ENCODE measurements at places on chromosomes 16 and 17.

DNA sequence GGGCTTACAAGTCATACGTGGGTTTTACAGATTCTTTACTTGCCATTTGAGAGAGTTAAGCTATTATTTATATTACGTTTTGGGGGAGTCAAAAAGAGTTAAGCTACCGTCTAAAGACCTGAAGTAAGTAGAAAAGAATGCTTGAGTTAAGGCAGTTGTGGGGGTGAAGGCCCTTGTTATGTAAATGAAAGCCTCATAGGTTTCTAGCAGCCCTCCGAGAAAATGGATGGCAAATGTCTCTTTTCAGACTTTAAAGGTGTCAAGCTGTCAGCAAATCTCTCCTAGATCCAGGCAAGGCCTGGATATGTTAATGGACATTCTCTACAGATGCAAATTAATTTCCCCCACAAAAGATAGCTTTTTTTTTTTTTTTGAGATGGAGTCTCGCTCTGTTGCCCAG is 7.2 kb upstream of the EIF4A3 start:
- no peak for DNase-seq

GRCh38 chr17:79114458-79115301 is 40.1 kb downstream of the ENGASE start:
- peak; percentile 13 for DNase-seq

DNA sequence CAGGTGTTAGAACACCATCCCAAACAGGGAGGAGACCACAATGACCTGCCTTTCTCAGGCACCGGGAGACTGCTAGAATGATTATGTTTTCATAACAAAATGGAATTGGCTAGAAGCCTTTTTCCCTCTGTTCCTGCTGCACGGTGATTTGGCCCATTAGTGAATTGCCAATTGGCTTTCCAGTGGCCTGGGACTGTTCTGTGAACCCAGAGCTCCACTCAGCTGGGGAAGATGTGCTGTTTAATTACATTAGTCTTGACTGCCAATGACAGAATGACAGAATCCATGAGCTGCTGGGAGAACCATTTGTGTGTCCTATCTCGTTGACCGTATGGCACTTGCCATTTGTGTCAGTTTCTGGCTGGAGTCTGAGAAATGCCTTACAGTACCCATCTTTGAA is 242.9 kb downstream of the CDH11 start:
- DNase-seq, result no peak

- DNase-seq, result peak; percentile 72
Measured at GRCh38 chr17:75864448-75864871, 9.3 kb upstream of the WBP2 start.

GRCh38 chr17:32623196-32623595 is 136.4 kb downstream of the CDK5R1 start:
- no peak for DNase-seq

GRCh38 chr17:43873091-43873490 is 26.1 kb downstream of the CD300LG start:
- DNase-seq, result no peak

- no peak for DNase-seq
Measured at GRCh38 chr16:24839347-24839972, 6.3 kb upstream of the SLC5A11 start.

DNA sequence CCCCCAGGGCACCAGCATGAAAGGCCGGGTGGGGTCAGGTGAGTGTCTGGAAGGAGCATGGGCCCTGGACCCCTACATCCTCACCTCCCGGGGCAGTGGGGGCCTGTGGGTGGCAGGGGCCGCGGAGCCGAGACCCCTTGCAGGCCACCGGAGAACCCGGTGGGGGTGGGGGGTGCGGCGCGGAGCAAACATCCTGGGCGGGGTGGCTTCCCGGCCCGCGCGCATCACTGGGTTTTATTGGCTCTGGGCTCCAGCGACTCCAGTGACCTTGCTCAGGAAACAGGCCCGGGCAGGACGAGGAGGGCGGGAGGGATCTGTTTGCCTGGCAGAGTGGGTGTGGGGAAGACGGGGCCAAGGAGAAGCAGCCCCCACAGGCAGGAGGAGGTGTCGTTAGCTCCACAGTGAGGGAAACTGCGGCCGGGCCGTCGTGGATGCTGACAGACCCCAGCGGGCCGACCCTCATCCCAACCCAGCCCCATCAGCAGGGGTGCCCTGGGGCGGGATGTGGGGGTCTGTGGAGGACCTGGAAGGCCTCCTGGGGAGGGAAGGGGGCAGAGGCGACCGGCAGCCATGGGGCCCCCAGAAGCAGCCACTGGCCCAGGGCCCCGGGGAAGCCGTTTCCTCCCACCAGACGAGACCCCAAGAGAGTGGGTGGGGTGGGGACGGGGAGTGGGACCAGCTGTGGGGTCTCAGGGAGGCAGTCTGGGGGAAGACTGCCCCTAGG is 10.6 kb downstream of the SSTR5 start:
- no peak for DNase-seq

DNA sequence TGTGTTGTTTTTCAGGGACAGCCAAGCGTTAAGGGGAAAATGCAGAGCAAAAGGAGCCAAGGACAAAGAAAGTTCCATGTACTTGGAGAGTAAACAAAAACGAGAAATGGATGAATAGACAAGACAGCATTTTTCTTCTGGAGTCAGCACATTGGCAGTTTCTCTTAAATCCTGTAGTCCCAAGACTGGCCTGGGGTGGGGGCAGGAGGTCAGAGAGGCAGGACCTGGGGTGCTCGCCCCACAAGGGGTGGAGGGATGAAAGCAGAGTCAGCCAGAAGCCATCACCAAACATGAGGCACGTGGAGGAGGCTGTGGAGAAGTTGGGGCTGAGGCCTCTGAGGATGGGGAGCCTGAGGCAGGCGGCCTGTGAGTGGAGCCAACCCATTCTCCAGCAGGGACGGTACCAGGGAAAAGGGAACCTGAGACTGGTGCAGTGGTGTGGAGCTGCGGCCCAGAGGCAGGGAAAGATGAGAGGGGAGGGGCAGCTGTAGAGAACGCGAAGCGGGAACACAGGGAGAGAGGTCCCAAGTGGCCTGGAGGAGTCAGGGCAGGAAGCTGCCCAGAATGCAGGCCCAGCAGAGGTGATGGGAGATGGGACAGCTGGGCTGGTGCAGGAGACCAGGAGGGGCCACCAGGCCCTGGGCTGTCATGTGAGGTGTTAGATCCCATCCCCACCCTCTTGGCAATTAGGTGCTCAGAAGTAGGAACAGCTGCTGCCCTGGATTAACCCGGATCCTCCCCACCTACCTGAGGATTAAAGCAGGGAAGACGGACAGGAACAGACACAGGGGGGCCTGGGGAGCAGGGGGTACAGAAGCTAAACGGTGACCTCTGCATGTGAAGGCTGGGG is 3.3 kb downstream of the TLCD3B start:
- no peak for DNase-seq

- DNase-seq, result no peak
Measured at GRCh38 chr17:17351901-17352781, 49.0 kb downstream of the NT5M start.

DNA sequence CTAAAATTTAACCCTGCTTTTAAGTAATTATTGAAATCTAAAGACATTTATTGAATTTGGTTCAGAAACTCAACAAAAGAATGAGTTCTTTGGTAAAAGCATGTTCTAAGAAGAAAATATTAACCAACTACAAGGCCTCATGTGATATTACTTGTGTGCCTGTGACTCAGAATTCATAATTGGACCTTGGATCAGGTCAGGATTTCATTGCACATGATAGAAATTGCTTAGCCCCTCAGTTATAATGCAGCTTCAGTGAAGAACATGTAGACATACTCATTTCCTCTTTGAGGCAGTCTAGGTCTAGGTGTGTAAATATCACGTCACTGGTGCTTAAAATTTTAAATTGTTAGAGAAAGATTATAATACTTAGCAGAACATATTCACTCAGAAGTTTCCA is 410.0 kb upstream of the SOX9 start:
- no peak for DNase-seq

DNA sequence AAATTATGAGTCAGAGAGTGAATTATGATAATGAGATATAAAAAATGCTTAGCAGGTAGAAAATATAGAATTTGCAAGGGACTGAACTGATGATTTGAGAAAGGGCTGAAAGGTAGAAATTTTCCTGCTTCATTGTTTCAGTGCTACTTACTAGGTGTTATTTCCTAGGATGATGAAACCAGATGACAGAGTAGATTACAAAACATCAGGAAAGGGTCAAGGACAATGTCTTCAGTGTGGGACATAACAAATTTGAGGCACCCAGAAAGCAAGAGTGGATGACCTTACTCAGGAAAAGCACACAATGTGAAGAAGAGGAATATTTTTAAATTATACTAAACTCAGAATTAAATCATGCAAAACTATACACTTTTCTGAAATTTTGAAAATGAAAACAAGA is 102.1 kb downstream of the SHCBP1 start:
- DNase-seq, result no peak

DNA sequence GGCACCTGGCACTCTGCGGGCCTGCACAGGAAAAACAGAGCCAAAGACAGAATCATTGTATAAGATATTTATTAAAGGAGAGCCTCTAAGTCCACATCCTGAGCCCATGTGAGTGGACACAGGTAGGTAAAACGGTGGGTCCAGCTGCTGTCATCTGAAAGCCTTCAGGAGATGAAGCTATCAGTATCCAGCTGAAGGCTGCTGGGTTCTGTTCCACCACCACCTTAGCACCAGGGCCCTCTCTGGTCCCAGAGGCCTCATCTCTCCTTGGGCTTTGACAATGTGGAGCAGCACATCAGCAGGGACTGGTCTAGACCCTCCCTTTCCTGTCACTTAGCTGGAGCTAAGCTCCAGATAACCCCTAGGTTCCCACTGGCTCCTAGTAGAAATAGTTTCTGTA is 7.3 kb downstream of the TMEM106A start:
- no peak for DNase-seq

GRCh38 chr16:82042846-82043245 is 7.8 kb downstream of the HSD17B2 start:
- DNase-seq, result no peak

GRCh38 chr16:13453325-13453724 is 466.6 kb upstream of the ERCC4 start:
- DNase-seq, result peak; percentile 23

- DNase-seq, result no peak
Measured at GRCh38 chr16:19872179-19872863, 12.3 kb downstream of the GPRC5B start.

GRCh38 chr17:13256545-13256944 is 238.7 kb upstream of the ELAC2 start:
- no peak for DNase-seq

GRCh38 chr17:60802377-60802776 is 124.7 kb downstream of the BCAS3 start:
- no peak for DNase-seq

DNA sequence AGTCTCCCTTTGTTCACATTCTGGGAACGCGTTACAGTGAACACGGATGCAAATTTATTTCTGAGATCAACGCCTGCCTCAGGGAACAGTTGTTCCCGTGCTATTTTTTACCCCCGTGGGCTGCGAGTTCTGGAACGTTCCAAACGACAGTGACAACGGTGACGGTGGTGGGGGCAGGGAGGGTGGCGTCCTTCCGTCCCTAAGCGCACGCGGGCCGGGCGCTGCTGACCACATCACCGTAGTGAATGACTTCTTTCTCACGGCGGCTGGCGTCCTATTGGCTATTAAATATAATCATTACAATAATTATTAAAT is 45.1 kb upstream of the SSTR5 start:
- DNase-seq, result no peak

- DNase-seq, result no peak
Measured at GRCh38 chr17:67751101-67752074, 33.7 kb downstream of the NOL11 start.

- DNase-seq, result no peak
Measured at GRCh38 chr17:1224330-1224729, 44.5 kb upstream of the ABR start.

DNA sequence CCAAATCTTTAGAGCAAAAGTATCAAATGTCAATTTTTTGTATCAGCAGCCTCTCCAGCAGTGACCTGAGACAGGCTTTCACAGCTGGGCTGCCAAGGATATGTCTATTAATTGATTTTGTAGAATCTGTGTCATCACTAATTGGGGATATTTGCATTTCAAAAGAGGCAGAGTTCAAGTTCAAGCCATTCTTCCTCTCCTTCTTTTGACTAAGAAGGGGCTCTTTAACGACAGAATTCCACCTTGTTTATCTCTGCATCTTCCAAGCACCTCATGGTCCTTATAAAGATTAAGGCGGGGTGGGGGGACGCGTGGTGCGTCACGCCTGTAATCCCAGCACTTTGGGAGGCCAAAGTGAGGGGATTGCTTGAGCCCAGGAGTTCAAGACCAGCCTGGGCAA is 15.2 kb upstream of the BHLHA9 start:
- DNase-seq, result no peak

- DNase-seq, result peak; percentile 25
Measured at GRCh38 chr17:51133365-51133764, 12.7 kb upstream of the SPAG9 start.

GRCh38 chr17:30361766-30362279 is 16.9 kb upstream of the CPD start:
- DNase-seq, result no peak

- no peak for DNase-seq
Measured at GRCh38 chr17:19339341-19339815, 23.1 kb downstream of the B9D1 start.

DNA sequence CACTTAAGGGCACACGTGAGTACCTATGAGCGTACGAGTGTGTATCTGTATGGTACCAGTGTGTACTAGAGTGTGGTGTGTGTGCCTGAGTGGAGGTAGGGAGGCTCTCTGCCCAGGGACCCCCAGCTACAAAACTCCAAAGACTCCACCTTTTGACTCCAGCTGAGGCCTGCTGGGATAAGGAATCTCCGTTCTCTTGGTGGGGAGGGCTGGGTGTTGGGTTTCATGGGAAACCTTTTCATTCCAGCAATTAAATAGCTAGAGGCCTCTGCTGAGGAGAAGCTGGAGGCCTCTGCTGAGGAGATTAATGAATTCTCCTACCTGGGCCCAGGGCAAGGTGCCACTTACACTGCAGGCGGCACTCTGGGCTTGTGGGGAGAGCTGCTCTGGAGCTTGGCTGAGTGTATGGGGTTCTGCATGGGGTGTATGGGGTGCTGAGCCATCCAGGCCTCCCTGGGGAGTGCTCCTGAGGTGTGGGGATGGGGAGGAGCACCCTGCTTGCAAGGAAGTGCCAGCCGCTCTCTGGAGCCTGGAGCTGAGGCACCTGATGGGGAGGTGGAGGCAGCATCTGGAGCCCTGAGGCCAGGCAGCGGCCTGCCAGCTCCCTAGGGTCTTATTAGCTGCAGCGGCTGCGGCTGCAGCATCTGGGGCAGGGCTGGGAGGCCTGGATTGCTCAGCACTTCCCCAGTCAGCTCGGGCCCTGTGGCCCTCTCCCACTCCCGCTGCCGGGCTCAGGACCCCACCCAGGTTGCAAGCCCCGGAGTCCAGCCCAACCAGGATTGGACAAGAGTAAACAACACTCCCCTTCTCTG is 4.6 kb downstream of the ANKRD13B start:
- DNase-seq, result no peak

- DNase-seq, result peak; percentile 15
Measured at GRCh38 chr17:73976676-73977521, 226.6 kb upstream of the RPL38 start.

DNA sequence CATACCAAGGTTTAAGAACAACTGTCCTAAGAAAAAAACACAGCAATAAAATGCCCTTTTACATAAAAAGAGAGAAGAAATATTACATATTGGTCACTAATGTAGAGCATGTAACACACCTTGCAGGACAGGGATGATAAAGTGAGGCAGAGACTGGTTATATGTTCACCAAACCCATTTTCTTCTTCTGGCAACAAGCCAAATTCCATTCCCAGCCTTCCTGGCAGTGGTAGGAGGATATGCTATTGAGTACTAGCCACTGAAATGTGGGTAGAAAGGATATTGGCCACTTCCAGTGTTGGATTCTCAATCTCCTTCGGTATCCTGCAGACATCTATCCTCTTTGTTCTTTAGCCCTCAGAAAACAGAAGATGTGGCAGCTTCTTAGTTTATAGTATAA is 105.2 kb upstream of the SHISA6 start:
- DNase-seq, result no peak

GRCh38 chr17:4998027-4998731 is 429 bp downstream of the KIF1C start:
- DNase-seq, result no peak
